ENCODE measurements at places on chromosomes 13 and 19.

DNA sequence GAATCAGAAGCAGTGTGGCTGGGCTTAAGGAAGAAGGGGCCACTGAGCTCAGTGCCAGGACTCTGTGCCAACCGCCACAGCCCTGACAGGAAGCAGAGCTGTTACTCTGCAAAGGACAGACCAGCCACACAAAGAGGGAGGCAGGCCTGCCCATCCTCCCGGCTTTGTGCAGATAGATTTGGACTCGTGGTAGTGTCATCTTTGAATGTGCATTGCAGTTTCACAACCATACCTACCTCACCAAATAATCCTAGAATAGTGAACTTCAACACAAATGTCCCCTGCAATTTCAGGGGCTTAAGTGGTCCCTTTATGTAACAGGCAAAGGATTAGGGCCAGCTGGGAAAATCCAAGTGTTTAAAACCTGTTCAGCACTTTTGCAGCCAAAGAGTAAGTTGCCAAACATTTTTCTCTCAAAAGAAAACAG, 55.1 kb upstream of the CLDN10 start:
- no peak for DNase-seq

DNA sequence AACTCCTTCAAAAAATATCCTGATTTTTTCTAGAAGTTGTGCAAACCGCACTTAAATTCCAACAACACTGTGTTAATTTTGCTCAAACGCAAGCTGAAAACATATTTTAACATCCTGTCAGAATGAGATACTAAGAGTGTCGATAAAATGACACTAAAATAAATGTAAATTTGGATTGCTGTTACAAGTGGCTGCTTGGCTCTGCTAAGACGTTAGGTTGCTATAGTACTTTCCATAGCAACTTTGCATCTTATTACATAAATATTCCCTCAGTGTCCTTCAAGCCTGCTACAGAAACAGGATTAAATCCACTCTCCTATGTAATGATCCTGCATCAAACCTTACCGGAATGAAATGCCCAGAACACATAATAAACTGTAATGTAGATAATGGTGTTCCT, 292.1 kb downstream of the DNAJC15 start:
- no peak for DNase-seq

GRCh38 chr19:2534423-2535013, 58.6 kb downstream of the GADD45B start:
- DNase-seq, result no peak

DNA sequence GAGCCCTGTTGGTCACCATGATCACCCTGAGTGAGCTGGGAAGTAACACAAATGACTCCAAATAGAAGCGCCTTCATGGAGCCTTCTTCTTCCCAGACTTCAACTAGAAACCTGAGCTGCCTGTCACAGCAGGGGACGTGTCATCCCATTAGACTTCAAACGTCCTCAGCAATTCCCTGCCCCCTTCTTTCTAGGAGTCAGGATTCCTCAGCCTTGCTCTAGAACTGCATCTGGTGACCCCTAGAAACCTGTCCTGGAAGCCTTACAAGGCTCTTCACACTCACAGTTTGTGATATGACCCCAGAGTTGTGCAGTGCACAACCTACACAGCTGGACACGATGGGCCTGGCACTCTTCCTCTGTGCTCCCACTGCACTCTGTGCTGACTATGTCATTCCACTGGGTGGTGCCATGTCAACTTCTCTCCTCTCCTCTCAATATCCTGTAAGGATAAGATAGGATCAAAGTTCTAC, 23.6 kb upstream of the TTYH1 start:
- no peak for DNase-seq

DNA sequence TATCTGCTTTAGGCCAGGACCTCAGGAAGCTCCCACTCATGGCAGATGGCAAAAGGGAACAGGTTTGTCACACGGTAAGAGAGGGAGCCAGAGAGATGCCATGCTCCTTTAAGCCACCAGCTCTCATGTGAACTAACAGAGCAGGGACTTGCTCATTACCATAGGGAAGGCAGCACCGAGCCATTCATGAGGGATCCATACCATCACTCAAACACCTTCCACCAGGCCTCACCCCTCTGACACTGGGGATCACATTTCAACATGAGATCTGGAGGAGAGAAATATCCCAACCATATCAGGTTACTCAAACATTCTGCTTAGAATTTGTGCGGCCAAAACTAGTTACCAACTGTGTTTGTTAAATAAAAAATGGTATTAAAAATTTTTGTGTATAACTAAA, 427.0 kb downstream of the UQCRFS1 start:
- DNase-seq, result no peak

DNA sequence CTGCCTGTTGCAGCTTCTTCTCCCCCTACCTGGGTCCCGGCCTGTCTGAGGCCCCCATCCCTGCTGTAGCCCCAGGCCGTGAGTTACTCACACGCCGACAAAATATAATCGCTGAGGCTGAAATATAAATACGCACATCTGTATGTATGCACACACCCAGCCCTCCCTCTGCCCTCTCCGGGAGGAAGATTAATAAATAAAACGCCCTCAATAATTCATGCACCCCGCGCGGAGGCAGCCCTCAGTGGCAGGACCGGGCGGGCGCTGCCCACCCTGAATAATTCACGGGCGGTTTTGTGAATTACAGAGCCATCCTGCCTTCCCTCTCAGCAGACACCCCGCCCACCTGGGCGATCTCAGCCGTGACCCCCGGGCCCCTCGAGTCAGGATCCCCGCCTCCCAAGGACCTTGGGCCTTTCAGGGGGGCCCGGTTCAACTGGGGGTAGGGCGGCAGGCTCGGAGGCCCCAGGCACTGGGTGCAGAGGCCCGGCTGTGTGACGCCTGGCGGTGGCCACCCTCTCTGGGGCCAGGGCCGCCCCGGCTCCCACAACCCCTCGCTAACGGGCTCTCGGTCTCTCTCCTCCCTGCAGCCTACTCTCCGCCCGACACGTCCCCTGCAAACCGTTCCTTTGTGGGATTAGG, 24.2 kb downstream of the SMIM24 start:
- DNase-seq, result no peak

GRCh38 chr19:3785938-3786824, at the start of gene MATK:
Gene MATK (minus strand): TSS chr19:3786381. CDS start chr19:3785135, 1,246 bp downstream.
- DNase-seq, result no peak

- DNase-seq, result no peak
These were observed 138.9 kb upstream of the USP29 start for GRCh38 chr19:56980906-56981305.

DNA sequence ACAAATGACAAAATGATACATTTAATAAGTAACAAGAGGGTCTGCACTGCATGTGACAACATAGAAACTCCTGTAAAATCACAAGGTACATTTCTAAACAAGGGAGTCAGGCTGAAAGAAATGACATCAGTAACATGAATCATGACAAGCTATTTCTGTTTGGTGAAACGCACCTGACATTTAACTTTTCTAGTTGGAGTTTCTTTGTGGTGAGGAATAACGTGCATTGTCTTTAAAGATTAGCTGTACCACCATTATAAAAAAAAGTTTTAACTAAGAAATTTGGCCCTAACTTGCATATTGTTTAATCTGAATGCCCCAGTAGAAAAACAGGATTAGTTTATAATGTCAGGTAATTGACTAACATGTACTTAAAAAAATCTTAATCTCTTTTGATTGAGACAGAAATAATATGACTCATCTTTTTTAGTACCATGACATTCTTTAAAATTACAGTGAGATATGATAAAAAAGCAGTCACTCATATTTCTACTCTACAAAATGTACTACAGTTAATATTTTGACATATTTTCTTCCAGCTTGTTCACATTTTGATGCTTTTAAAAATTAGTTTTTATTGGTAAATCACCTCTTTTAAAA, 418.2 kb downstream of the KLF12 start:
- DNase-seq, result no peak

- DNase-seq, result no peak
These were observed 1.5 kb downstream of the MEGF8 start for GRCh38 chr19:42326969-42327368.

GRCh38 chr13:92989301-92989700, 237.3 kb upstream of the GPC6 start:
- DNase-seq, result no peak

GRCh38 chr13:96925916-96926628, 68.2 kb downstream of the OXGR1 start:
- DNase-seq, result no peak

- DNase-seq, result no peak
These were observed 677 bp downstream of the TGDS start for GRCh38 chr13:94595001-94595949.

DNA sequence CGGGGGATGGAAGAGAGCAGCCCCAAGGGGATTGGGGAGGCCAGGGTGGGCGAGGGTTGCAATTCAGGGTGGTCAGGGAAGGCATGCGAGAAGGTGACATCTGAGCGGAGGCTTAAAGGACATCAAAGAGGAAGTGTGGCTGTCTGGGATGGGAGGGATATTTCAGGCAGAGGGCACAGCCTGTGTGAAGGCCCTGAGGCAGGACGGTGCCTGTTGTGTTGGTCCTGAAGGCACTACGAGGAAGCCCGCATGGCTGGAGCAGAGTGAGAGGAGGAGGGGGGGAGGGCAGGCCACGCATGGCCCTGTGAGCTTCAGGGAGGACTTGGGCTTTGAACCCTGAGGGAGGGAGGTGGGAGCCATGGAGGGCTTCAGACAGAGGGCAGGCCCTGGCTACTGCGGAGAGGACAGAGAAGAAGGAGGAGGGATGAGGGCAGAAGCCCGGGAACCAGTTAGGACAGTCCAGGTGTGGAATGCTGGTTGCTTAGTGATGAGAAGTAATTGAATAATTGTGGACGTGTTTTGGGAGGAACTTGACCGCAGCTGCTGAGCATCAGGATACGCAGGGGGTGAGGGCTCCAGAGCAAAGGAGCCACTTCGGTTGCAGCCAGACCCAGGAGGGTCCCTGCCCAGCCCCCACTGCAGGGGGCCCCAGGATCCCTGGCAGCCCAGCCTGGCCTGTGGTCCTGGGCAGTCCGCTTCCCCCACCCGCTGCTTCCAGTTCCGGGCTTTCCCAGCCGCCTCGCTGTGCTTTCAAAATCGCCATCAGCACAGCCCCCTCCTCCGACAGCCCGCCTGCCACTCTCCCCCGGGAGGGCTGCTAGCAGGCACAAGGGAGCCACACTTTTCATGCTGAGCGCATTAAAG, 6.2 kb downstream of the TLE6 start:
- DNase-seq, result no peak

GRCh38 chr13:28552288-28552687, 57.4 kb upstream of the FLT1 start:
- no peak for DNase-seq

DNA sequence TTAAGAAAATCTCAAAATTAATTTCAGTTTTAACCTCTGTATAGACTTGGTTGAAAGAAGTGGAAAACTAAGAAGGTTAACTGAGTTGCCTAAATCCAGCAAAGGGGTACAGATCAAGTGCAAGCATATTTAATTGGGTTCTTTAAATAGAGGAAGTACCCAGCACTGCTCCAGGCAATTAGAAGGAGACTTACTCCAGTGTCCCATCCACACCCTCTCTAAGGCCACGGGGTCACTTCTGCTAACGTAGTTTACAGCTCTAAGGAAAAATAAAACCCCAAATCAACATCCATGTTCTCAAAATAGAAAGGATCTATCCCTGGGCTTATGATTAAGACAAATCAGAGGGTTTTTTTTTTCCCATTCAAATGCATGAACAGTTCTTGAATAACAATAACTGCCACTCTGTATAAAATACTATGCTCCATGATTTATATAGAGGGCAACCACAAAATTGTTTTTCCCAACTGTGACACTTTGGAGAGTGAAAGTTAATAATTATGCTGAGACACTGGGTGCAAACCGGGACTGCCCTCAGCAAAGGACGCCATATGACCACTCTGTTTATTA, 4.6 kb downstream of the FRY start:
- no peak for DNase-seq

GRCh38 chr19:39935364-39935661, 879 bp upstream of the FCGBP start:
- DNase-seq, result no peak

- no peak for DNase-seq
These were observed 8.0 kb downstream of the FGF22 start for GRCh38 chr19:647566-648284.

DNA sequence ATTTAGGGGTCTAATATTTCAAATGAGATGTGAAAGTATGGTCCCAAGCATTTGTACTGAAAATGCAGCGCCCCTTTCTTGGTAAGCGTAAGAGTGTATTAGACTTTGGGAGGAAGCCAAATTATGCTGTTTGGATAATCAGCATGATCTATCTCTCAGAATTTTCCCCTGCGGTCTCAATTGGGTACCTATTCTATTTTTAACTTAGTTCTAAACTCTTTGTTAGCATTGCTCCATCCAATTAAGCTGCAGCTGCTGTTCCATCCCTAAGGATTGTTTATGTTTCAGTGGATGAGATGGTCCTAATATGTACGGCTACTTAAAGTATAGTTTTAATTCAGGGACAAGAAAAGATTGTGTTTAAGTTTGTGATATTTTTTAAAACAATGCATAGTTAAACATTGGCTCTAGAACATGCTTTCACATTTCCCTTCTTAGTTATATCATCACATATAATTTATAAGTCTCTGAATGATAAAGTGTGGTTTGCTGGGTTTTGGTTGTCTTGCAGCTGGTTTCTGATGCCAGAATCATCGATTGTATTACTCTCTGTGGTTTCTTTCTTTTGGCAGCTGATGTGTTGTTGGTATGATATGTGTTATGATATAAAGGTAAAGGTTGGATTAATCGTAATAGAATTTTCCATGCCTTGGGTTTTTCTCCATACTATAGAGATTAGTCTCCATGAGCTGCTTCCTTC, 15.0 kb downstream of the POLR1D start:
- no peak for DNase-seq

DNA sequence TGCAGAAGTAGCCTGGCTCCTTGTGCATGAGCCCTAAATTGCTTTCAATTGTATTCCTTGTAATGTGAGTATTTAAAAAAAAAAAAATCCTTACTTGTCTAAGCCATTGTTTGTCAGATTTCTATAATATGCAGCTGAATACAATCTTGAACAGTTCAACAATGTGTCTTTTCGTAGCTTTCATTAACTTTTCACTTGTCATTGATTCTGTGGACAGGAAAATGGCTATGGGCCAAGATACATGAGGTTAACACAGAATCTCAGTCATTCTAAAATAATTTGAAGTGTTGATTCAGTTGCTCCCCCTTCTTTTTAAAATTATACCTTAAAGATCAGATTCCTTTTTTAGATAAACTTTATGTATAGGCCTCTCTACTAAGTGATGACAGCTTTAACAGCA, 395.8 kb upstream of the KLF12 start:
- no peak for DNase-seq

- DNase-seq, result no peak
These were observed 196.3 kb downstream of the LHFPL6 start for GRCh38 chr13:39406688-39407087.

DNA sequence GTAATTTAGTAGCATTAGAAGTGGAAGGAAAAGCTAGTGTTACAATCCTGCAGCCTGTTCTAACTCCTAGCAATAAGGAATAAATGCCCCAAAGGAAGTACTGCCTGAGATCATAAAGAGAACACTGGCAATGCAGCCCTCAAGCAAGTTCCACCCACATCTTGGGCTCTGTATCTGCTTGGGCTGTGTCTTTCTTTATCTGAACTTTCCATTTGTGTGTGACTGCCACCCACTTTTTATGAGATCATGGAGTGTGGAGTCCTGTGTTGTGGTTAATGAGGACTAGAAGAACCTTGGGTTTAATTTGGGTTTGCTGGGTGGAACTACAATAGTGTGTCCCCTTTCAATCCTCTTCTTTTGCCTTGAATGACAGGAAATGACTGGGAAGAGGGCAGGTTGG, 38.2 kb downstream of the RFXAP start:
- DNase-seq, result no peak

GRCh38 chr19:39516270-39516669, 1.3 kb downstream of the SELENOV start:
- DNase-seq, result no peak

GRCh38 chr19:13770013-13770635, 4.1 kb upstream of the C19orf53 start:
- no peak for DNase-seq
